ENCODE measurements at places on chromosomes 1 and 21.

GRCh38 chr1:236759252-236759859, 35.7 kb upstream of the MTR start:
- DNase-seq, result peak; percentile 39

GRCh38 chr1:6445062-6445763, 20.6 kb downstream of the ESPN start:
- no peak for DNase-seq

DNA sequence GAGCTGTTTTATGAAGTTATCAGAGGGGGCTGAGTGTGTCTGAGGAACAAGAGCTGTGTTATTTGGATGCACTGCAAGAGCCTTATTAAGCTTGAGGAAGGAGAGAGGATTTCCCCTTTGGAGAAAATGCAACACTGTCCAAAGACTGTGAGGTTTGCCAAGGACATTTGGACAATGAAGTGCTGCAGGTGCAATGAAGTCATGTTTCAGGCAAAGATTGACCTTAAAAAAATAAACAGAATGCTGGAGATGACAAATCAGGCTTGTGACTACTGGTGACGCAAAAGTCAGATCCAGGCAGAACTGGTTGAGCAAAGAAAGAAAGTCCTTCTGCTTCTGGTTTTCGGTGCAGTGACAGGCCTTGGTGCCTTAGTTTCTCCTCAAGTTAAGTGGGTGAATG, 125.2 kb upstream of the KIAA0040 start:
- DNase-seq, result no peak

DNA sequence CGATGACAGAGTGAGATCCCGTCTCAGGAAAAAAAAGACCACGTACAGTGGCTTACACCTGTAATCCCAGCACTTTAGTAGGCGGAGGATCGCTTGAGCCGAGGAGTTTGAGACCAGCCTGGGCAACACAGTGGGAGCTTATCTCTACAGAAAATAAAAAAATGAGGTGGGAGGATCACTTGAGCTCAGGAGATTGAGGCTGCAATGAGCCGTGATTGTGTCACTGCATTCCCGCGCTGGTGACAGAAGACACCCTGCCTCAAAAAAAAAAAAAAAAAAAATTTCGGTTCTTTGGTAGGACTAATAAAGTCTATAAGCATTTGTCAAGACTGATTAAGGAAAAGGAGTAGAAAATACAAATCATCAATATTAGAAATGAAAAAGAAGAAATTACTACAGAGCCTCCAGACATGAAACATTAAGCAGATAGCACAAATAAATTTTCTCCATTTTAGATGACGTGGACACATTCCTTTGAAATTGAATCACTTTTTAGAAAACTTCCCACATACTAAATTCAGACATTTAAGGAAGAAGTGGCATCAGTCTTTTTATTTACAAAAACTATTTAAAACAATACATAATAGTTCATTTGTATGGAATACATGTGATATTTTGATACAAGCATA, 30.4 kb downstream of the MORC3 start:
- DNase-seq, result peak; percentile 60

DNA sequence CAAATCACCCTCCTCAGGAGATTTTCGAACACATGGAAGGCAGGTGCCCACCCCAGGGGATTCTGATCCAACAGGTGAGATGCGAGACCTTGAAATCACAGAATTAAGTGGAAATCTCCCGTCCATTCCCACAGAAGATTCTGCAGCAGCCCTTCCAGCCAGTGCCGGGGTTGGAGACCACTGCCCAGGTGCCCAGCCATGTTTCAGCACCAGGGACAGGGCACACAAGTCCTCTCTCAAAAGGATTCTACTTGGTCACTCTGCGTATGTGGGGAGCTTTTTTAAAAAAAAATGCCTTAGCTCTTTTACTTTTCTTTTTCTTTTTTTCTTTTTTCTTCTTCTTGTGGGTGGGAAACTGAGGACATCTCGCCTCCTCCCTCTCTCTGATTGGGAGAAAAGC, 80.7 kb downstream of the VWA5B1 start:
- peak; percentile 29 for DNase-seq

DNA sequence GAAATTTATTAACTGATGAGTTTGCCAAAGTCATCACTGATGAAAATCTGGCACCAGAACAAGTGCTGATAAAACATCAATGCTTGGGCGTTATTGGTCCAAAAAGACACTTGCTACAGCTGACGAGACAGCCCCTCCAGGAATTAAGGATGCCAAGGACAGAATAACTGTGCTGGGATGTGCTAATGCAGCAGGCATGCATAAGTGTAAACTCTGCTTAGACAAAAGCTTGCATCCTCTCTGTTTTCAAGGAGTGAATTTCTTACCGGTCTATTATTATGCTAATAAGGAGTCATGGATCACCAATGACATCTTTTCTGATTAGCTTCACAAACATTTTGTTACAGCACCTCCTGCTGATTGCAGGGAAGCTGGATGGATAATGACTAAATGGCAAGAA, 402.0 kb downstream of the LTN1 start:
- DNase-seq, result no peak

DNA sequence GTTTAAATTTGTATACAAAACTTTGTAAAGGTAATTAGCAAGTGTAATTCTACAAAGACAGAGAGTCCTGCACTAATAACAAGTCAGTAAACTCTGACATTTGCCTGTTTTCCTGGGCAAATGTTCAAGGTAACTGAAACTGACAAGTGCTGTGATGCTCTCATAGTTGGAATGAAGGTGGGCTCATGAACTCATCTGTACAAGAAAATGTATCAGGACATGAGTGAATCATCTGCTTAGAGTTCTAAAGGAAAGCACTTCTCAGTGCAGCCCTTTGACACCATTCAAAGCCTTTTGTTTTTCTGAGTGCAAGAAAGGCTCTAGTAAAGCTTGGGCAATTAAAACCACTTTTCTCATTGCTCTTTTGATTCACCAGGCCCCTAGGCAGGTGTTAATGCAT, 91.5 kb downstream of the UROD start:
- DNase-seq, result no peak

- no peak for DNase-seq
Observed at GRCh38 chr1:30724655-30725421, 1.5 kb upstream of the MATN1 start.

DNA sequence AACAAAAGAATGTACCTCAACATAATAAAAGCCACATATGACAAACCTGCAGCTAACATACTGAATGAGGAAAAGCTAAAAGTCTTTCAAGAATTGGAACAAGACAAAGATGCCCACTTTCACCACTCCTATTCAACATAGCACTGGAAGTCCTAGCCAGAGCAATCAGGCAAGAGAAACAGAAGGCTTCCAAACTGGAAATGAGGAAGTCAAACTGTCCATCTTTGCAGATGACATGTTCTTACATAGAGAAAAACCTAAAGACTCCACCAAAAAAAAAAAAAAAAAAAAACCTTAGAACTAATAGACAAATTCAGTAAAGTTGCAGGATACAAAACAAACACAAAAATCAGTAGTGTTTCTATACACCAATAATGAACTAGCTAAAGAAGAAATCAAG, 20.2 kb downstream of the NSL1 start:
- DNase-seq, result no peak

Data from fibroblast of skin of right quadriceps (primary cell).